ENCODE measurements at places on chromosomes 4 and X. TPM values are rescaled to one million over a fixed set of nuclear protein-coding genes. Genes with fewer than 3 reads are reported as not detected.

GRCh38 chr4:30264465-30264864 is 455.7 kb upstream of the PCDH7 start:
- DNase-seq: no peak

DNA sequence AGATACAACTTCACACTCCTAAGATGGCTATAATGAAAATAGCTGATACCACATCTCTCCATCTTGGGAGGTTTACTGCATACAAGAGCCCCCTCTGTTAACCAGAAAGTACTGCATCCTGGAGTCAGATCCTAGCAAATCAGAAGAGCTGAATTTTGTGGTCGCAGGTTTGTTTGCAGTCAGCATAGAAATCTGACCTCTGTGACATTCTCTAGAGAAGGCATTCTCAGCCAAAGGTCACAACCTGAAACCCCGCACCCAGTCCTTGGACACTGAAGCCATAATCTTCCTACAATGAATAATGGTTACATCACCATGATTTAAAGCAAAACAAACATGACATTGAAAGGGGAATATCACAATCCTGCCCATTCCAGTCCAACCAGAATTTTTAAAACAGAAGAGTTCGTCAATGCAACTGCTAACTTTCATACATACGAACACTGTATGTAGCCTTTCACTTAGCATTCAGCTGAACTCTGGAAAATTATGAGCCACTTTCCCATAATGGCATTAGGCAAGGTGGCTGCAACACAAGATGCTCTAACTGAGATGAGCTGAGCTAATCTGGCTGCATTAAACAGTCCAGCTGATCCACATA is 17.6 kb downstream of the HS6ST2 start:
- no peak for DNase-seq

- no peak for DNase-seq
Measured at GRCh38 chr4:4427886-4428285, 41.0 kb downstream of the NSG1 start.

DNA sequence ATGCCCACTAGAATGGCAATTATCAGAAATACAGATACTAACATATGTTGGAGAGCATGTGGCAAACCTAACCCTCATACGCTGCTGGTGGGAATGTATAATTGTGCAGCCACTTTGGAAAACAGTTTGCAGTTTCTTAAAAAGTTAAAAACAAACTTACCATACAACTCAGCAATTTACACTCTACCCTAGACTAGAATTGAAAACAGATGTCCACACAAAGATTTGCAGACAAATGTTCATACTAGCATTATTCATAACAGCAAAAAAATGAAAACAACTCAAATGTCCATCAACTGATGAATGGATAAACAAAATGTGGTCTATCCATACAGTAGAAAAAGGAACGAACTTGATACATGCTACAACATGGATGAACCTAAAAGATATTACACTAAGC is 64.4 kb downstream of the SLC9A7 start:
- no peak for DNase-seq

Gene GABRG1
- total RNA-seq: 0.36 TPM

Gene RPS6KA6
- total RNA-seq: 14.6 TPM

DNA sequence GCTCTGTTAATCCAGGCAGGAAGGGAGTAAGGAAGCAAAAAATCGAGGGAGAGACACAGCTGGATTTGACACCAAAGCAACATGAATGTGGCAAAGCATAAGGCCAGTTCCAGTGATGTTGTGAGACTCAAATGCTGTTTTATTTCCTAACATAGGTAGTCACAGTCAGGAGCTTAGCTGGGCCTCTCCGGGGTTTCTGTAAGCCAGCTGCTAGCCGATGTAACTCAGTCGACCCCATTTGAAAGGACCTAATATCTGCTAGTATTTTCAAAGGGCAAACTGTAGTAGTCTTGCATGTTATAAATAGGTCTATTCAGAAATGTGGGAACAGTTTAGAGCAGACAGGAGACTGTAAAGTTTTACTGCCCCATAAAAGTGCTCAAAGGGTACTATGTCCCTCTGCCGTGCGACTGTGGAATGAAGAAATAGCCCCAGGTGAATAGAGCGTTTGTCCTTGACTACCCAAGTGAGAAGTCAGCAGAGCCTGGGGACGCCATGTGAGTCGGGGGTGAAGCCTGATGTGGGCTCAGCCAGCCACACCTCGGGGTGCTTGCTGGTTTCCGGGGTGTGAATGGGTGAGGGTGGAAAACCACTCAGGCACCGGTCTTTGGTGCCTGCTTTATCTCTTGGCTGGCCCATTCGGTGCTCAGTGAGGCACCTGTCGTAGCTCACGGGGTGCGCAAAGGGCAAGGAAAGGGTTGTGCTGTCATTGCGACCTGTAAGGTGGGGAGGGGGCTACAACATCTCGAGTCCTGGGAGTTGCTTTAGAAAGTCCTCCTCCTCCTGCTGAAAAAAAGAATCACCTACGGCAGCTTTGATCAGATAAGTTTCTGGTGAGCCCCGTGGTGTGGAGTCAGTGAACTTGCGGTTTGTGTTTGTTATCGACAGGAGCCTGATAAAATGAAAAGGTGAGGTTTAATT is 745 bp downstream of the TRIM2 start:
- no peak for DNase-seq

- no peak for DNase-seq
Measured at GRCh38 chr4:23392860-23393458, 496.9 kb downstream of the PPARGC1A start.

Gene ZMAT1
- total RNA-seq: 0.94 TPM

GRCh38 chr4:168529257-168529656 is 32.4 kb downstream of the PALLD start:
- DNase-seq: no peak

DNA sequence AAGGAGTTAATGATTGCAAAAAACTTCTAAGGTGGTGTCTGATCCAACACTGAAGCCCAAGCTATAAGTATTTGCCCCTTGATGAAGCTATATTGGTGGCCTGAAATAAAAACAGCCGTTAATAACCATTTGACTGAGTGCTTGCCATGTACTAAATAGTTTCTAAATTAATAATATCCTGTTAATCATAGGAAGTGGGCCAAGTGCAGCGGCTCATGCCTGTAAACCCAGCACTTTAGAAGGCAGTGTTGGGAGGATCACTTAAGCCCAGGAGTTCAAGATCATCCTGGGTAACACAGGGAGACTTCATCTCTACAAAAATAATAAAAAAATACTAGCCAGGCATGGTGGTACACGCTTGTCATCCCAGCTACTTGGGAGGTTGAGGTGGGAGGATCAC is 8.3 kb downstream of the NDP start:
- no peak for DNase-seq

- no peak for DNase-seq
Measured at GRCh38 chr4:86890790-86891189, 1.4 kb downstream of the C4orf36 start.

GRCh38 chr4:114921790-114922591 is 191.4 kb downstream of the NDST4 start:
- DNase-seq: no peak

Gene UGT2A2
- not detected for total RNA-seq

DNA sequence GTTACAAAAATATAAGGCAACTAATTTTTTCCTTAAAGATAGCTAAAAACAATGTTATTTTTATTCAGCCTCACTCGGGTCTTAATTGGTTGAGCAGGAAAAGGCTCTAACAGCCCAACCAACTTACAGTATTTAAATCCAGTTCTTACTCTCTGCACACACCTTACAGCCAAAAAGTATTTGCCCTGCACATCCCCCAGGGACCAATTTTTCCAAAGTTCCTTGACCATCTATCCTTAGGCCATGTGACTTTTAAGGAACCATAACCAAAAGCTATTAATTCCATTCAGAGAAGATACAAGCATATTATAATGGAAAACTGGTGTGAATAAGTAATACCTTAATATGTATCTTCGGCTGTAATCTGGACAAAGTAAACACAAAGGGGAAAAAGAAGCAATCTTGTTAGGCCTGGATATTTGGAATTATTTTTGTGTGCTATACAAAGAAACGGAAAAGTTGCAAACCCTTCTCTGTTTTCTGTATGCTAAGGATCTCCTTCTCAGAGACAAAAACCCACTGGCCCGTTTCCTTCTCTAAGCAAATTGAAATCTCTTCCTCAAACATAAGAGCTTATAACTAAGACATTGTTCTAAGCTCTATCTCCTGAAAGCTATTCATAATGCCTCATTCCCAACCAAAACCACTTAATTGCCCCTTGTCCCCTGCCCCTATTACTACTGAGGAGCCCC is 1.0 kb upstream of the THAP9 start:
- no peak for DNase-seq

Gene KLF3
- 13.4 TPM for total RNA-seq

- DNase-seq: no peak
Measured at GRCh38 chrX:22433292-22434070, 160.8 kb downstream of the CBLL2 start.

DNA sequence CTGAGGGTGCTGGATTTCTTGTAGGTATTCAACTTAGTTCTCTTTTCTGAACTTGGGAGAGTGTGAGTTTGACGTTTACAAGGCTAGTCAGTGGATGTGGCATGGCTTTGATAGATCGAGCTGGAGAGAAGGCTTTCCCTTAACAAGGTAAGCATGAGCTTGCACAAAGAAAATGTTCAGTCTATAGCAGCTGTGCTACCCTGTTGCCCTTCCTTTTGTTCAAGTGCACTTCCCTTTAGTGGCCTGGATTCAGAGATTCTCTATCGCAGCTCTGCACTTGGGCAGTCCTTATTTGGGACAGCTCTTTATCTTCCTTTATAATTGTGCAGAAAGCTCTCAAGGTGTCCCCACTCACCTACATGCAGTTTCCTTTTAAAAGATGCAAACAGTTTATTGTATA is 198.0 kb downstream of the ARHGAP24 start:
- no peak for DNase-seq

DNA sequence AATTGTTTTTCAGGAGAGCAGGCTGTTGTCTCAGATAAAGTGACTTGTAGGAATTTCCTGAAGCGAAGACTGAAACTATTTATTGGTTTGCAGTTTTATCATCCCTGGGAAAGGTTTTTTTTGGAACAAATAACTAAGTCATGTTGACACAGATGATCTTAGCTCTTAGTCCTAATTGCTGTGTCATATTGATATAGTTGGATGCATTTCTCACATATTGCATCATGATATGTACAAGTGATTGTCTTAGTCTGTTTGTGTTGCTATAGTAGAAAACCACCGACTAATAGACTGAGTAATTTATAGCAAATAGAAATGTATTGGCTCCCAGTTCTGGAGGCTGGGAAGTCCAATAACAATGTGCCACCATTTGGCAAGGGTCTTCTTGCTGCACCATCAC is 397.5 kb upstream of the PPP1R2C start:
- DNase-seq: no peak

- DNase-seq: no peak
Measured at GRCh38 chrX:122850326-122850725, 333.8 kb upstream of the GRIA3 start.

DNA sequence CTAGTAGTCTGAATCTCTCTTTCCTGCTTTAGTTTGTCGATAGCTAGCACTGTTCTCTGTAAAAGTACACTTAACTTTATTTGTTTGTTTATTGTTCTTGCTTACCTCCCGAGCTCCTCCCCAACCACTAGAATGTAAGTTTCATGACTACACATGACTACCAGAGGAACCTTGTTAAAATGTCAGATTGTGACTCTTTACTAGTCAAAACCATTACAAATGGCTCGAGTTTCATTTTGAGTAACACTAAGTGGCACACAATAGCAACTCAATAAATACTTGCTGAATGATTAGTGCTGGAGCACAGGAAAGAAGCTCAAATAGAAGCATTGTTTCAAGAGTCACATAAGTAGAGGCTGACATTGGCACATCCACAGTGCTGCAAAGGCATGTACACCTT is 116.1 kb downstream of the MAPK10 start:
- no peak for DNase-seq

Gene LNX1
- 3.1 TPM for total RNA-seq

GRCh38 chr4:70197842-70198241 is 2.3 kb downstream of the ODAM start:
- no peak for DNase-seq

Gene FAT1
- 137 TPM for total RNA-seq

Gene ZFX
- 24.3 TPM for total RNA-seq

DNA sequence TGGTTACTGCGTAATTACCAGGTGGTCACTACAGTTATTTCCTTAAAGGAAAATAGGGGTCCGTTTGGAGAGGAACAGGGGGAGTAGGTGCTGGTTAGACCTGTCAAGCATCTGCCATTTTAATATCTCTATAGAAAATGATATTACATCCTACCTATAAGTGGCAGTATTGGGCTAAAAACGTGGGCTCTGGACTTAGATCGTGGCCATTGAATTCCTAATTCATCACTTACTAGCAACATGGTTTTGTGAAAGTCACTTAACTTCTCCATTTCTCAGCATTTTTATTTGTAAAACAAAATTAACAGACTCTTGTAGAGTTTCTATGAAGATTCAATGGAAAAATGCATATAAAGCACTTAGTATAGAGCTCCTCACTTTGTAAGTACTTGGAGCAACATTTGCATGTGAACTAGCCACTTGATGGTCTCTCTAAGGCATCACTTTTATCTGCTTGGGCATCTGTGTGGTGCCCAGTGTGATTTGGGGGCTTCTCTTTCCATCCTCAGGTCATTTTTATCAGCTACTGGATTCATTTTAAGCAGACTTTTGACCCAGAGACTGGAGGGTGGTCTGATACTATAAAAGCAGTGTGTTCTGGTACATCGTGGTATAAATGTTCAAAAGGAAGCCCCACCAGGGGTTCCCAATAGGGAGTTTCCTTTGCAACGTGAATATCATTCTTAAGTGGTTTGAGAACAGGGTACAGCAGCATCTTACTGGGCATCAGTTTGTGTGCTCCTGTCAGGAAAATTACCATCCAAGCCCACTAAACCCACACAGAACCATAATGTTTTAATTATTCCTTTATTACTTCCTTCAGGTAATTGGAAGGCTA is 42.7 kb upstream of the RASSF6 start:
- DNase-seq: no peak

Gene PCDH19
- 0.46 TPM for total RNA-seq

GRCh38 chrX:8939322-8939721 is 94.6 kb downstream of the FAM9B start:
- DNase-seq: no peak

Gene TEX11
- total RNA-seq: 0.61 TPM
